ENCODE measurements at places on chromosomes 13 and 19.

GRCh38 chr13:27091451-27091850, 80.2 kb downstream of the USP12 start:
- DNase-seq = no peak

DNA sequence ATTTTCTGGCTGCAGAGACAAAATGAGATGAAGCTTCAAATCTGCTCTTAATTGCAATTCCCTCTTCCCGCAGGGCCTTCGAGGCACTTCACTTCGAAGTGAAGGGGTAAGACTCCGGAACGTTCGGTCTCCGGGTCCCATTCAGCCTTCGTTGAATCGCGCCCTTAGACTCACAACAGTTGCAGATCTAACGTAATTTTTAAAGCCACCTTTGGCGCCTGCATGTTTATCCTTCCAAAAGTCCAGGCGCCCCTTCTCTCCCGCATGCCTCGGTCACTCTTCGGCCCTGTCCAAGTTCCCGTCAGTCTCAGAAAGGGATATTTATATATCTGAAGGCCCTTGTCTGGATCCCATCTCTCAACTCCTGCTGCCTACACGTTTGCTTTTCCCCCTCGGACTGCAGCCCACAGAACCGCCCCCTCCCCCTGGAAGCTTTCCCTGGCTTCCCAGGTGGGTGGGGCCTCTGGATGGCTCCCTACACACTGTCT, 915 bp upstream of the KCTD12 start:
- peak; percentile 26 for DNase-seq

DNA sequence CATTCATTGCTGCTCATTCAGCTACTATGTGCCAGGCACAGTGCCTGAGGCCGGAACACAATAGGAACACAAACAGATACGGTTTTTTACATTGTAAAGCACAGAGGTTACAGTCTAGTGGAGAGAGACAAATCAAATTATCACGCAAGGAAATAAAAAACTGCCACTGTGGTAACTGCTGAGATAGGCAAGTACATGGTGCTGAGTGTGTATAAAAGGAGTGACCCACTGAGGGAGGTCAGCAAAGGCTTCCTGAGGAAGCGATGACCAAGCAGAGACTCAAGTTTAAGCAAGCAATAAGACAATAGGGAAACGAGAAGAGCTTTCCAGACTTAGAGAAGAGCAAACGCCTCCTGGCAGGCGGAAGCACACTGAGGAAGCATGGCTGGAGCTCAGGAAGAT, 56.4 kb downstream of the NUFIP1 start:
- no peak for DNase-seq

- DNase-seq = peak; percentile 55
These were observed 3.4 kb upstream of the PTBP1 start for GRCh38 chr19:793806-794205.

DNA sequence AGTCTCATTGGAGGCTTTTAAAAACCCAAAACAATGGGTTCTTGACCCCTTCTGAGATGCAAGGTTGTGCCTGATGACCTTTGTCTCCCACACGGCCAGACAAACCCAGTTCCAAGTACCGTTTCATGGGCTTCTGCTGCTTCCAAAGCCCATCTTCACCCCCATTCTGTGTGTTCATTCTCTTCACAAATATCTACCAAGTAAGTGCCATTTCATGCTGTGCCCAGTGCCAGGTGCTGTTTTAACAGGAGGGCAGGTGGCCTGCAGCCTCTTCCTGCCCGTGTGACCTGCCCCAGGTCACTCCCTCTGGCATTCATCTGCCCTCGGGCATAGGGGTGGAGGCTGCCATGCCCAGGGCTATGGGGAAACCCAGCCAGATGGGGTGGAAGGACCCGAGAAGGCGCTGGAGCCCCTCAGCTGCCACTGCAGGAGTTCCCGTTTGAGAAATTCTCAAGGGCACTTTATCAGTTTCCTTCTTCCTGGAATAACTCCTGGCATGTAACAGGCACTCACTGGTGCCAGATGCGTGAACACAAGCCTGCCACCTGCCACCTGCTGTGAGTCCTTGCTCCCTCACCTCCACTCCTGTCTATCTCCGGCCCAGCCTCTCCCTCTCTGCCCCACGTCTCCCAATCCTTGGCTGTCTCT, 12.5 kb downstream of the CAPN12 start:
- DNase-seq = no peak

DNA sequence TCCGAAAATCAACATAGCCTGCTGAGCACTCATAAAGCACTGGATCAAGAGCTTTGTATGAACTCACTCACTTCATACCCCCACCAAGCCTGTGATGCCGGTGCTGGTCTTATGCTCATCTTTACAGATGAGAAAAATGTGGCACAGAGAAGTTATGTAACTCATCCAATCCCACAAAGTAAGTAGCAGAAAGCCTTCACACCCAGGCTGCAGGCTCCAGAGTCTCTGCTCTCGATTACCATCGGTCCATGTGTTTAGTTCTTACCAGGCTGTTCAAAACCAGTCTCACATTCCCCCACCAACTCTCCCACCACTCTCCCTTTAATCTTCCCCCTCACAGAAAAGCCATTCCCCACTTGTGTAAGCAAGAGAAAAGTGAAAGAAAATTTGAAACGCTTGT, 276.0 kb downstream of the DNAJC15 start:
- DNase-seq = no peak
